ENCODE measurements at places on chromosomes 3 and 15.

GRCh38 chr3:36305929-36306520, 74.3 kb upstream of the STAC start:
- DNase-seq, result no peak

DNA sequence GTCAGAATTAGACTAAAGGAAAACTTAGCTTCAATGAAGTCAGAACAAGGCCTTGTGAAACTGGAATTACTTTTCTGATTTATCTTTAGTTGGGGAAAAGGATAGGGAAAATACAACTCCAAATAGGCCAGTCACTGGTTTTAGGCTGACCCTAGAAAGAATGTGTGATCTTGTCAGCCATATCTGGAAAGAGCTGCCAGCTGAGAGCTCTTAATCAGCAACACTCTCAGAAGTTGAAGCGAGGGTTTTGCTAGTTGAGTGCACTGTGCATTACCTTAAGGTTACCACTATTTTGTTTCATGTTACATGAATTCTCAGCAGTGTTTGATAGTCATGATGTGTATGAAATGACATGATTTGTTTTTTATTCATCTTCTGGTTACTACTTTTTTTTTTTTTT, 905.3 kb upstream of the ALCAM start:
- DNase-seq, result no peak

DNA sequence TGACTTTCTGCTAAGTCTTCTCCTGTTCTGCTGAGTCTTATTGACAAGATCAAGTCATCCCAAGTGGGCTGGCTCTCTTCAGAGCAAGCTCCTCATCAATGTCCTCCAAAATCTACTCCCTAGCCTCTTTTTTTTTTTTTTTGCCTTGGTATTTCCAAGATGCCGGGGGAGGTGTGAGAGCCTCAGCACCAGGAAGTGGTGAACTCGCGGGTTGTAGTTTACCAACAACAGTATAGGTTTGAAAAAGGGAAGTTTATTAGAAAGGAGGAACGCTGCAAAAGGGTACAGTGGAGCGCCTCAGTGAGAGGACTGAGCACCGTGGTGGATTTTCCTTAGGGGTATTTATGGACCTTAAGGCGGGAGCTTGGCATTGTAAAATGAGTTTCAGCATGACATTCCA, 94.3 kb upstream of the SGO1 start:
- DNase-seq, result no peak

- DNase-seq, result no peak
Observed at GRCh38 chr3:100537646-100538338, 45.4 kb downstream of the TMEM45A start.

GRCh38 chr3:6142707-6143106, 718.2 kb upstream of the GRM7 start:
- no peak for DNase-seq

DNA sequence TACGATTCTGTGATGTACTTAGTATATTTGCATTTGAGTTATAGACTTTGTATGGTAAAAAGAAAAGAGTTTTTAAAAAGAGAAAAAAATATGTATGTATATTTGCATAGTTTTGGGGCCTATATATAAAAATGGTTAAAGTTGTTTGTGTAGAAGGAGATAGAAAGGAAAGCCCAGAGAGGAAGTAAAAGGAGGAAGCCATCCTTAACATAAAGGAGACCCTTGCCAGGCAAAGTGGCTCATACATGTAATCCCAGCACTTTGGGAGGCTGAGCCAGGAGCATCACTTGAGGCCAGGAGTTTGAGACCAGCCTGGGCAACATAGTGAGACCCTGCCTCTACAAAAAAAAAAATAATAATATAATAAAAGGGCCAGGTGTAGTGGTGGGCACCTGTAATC, 8.4 kb downstream of the SNAP23 start:
- DNase-seq, result no peak

GRCh38 chr15:55740981-55741832, 1.7 kb downstream of the PRTG start:
- DNase-seq, result no peak

- no peak for DNase-seq
Observed at GRCh38 chr3:79729096-79729495, 38.7 kb downstream of the ROBO1 start.

DNA sequence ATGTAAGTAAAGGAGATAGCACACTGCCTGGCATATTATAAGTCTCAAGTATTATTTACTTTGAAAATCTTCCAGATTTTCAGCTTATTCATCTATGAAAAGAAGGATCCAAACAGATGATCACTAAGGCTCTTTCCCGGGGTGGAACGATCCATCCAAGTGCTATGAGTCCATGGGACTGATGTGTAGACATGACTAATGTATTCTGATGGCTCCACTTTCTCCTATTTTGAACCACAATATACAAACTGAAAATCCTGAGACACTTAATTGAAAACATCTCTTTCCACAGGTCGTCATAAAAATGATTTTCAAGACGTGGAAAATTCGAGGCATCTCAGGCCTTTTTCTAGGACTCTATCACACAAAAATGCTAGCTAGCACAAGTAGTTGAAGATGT, 33.4 kb upstream of the CHRM5 start:
- DNase-seq, result no peak

GRCh38 chr3:175039875-175040274, 180.7 kb downstream of the NAALADL2 start:
- no peak for DNase-seq

GRCh38 chr3:21745966-21746365, 5.0 kb downstream of the ZNF385D start:
- DNase-seq, result no peak

DNA sequence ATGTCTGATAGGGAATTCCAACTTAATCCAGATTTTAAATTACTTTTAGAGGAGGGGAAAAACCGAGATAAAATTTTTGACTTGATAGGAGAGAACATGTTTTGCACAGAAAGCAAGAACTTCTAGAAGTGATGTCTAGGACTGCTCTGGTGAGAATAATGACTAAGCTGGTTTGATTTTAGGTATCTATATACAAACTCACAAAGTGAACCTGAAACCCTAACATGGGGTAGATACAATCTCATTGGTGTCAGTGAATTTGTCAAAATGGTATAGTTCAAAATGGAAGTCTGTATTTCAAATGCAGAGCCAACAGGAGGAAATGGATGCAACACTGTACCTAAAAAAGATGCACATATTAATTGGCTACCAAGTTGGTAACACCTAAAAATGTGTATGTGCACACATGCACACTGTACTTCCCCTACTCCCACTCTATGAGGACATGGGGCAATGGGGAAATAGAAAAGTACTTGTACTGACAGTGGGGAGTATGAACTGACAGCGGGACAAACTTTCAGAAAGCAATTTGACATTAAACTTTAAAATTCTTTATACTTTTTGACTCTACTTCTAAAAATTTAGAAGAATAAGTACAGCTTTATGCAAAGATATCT, 53.0 kb downstream of the NR1I2 start:
- no peak for DNase-seq

- no peak for DNase-seq
Observed at GRCh38 chr3:67290438-67290837, 292.3 kb downstream of the KBTBD8 start.

GRCh38 chr3:75192146-75192616, 471.9 kb upstream of the FRG2C start:
- peak; percentile 9 for DNase-seq

DNA sequence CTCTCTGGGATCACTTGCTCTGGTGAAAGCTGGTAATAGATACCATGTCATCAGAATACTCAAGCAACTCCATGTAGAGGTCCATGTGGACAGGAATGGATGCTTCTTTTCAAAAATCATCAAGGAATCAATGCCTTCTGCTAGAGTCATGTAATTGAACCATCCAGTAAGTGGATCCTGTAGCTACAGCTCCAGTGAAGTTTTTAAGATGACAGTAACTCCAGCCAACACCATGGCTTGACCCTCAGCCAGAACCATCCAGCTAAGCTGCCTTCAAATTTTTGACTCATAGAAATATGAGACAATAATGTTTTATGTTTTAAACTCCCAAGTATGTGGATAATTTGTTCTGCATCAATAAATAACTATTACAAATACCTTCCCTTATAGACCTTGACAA, 923.7 kb downstream of the EPHA3 start:
- no peak for DNase-seq

GRCh38 chr3:11826628-11827265, 19.9 kb downstream of the TAMM41 start:
- no peak for DNase-seq

DNA sequence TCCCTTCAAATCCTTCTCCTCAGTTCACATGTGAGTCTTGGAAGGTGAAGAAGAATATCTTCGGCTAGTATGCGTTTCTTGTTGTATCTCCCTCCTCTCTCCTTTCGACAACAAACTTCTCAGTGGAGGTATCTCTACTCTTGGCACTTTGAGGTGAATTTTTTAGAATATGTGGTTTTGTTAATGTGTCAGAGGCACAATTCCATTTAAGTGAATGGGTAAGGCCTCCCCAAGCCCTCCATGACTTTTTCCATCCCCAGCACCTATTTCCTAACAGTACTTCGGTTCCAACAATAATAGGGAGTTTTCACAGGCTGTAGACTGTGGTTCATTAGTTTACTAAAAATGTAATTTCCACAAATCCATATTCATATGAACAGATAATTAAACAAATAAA, 74.2 kb downstream of the TM4SF4 start:
- DNase-seq, result no peak

- DNase-seq, result no peak
Observed at GRCh38 chr3:159482241-159482993, 506.2 kb upstream of the IL12A start.
